ENCODE measurements at places on chromosomes 11 and 22.

DNA sequence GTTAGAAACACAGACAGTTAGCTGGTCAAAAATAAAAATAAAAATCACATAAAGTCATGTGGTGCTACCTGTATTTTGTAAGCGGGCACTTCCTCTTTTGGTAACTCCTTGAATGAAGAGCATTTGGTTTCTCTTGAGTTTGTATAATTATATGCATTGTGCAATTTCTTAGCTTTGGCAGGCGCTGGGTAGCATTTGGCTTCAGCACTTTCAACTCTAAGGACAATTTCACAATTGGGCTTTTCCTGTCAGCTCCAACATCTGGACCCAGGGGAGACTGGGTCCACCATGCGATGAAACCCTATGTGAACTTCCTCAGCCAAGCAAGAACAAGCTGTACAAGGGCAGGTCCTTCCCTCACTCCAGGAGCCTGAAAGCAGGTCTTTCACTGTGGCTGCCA, 169.1 kb downstream of the RRAS2 start:
- DNase-seq: no peak

DNA sequence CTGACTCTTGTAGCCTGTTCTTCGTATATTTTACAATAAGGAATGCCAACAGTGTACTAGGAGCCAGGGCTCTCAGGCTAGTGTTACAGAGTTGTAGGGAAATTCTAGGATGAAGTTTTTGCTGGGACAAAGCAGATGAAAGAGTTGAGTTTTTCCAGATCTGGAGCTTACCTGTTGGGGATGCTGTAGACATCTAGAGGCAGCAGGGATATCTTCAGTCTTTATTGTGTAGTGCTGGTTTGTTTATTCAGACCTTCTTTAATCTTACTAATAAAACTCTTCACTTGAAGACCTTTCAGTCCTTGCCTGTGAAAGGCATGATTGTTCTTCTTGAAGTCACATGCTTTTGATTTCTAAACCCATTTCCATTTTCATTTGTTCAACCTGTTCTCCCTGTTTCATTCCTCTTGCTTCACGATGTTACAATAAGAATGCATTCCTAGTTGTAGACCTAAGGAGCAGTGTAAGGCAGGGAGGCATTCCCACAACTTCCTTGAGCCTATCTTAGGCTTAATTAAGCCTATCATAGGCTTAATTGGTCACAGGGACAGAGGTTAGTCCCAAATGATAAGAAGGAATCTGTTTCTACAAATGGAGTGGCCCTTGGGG, 7.9 kb upstream of the SLC37A2 start:
- DNase-seq: no peak

DNA sequence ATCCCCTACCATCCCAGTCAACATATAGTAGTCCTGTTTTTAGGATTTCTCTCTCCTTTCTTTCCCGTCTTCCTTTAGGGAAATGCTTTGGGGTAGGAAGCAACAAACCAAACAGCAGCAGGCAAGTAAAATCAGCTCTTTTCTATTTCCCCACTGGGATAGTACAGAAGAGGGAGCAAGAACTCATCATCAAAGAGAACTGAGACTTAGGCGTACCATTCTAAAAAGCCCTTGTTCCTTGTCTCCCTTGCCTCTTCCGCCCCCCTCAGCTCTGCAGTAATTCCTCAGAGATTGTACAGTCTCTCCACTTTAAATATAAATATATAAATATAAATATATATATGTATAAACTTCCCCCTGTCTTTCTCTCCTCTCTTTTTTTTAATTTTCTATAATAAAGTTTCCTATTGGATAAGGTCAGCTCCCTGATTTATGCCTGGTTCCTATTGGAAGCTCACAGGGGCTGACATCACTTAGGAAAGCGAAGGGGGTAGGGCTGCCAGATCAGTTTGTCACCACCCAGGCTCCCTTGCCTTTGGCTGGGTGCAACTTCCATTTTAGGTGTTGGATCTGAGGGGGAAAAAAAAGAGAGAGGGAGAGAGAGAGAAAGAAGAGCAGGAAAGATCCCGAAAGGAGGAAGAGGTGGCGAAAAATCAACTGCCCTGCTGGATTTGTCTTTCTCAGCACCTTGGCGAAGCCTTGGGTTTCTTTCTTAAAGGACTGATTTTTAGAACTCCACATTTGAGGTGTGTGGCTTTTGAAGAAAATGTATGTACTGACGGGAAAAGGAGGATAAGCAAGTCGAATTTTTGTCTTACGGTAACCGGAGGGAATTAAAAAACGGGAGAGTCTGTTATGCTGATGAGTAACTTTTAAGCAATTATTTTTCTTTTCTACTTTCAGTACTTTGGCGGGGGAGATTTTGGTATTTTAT, at the start of gene CTNND1:
TSS of gene CTNND1 (plus strand) at position 502 of the 934 bp plus-strand sequence. CDS start 29,677 bp downstream, outside the sequence.
- no peak for DNase-seq

DNA sequence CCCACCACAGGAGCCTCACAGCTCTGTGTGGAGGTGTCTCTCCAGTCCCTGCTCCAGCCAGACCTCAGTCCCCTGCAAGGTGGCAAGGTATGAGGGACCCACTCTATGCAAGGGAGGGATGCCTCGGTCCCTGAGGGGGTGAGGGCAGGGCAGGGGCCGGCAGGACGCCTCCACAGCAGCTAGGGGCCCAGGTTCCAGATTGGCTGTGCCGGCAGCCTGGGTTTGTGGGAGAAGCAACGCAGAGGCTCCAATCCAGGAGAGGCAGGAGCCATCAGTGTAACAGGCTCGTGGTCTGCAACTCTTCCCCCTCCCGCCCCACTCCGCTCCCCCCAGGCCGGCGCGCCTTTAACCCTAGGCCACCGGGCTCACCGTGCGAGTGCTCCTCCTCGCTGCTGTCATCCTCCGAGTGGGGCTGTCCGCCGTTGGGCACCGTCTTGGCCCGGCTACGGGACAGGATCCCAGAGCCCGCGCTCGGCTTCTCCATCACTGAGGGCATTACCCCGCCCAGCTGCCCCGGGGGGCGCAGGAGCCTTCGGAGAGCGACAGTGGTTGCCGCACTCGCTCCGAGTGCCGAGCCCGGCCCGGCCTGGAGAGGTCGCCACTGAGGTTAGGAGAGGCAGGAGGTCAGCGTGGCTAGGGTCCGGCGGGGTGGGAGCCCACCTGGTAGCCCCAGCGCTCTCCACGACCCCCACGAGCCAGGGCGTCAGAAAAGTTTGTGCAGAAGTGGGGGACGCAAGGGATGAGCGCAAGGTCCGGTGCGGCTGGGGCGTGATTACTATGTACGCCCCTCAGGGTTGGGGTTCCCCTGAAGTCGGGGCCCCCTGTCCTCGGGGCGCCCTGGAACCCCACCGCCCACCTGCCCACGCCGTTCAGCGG, 765 bp downstream of the RCOR2 start:
- no peak for DNase-seq

GRCh38 chr22:23804781-23805291, 18.1 kb downstream of the SMARCB1 start:
- no peak for DNase-seq

Measured in activated CD4-positive, alpha-beta T cell treated with anti-CD3 and anti-CD28 coated beads for 1 hour (primary cell).